ENCODE measurements at places on chromosomes 5 and 9. TPM values are rescaled to one million over a fixed set of nuclear protein-coding genes. Genes with fewer than 3 reads are reported as not detected.

The CCL19 gene
- total RNA-seq: not detected

The ACSL6 gene
- total RNA-seq: 1.7 TPM

The SLC4A9 gene
- not detected for total RNA-seq

GRCh38 chr9:27151693-27152404 lies 42.8 kb downstream of the TEK start:
- no peaks in the 10 kb centered on the region for H3K36me3 ChIP-seq
- no peak overlapping the region for H3K27ac ChIP-seq
- no peaks in the 10 kb centered on the region for H3K4me1 ChIP-seq
- no peak for DNase-seq

GRCh38 chr9:71826279-71826678 lies 58.0 kb upstream of the CEMIP2 start:
- no peak overlapping the region for H3K4me3 ChIP-seq
- no peaks in the 10 kb centered on the region for H3K27me3 ChIP-seq
- H3K36me3 ChIP-seq: no peaks in the 10 kb centered on the region
- peaks cover 11% of the 10 kb centered on the region for H3K4me1 ChIP-seq

DNA sequence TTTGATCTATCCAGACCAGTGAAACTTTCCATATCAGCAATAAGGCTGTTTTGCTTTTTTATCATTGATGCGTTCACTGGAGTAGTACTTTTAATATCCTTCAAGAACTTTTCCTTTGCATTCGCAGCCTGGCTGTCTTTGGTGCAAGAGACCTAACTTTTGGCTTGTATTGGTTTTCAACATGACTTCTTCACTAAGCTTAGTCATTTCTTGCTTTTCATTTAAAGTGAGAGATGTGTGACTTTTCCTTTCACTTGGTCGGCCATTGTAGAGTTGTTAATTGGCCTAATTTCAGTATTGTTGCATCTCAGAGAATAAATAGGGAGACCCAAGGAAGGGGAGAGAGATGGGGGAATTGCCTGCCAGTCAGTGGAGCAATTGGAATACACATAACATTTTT lies 26.4 kb upstream of the CMYA5 start:
- DNase-seq: no peak
- H3K27ac ChIP-seq: no peak overlapping the region
- peaks cover 28% of the 10 kb centered on the region for H3K36me3 ChIP-seq
- no peak overlapping the region for H3K4me3 ChIP-seq
- H3K27me3 ChIP-seq: no peaks in the 10 kb centered on the region
- H3K4me1 ChIP-seq: peaks cover 9% of the 10 kb centered on the region

DNA sequence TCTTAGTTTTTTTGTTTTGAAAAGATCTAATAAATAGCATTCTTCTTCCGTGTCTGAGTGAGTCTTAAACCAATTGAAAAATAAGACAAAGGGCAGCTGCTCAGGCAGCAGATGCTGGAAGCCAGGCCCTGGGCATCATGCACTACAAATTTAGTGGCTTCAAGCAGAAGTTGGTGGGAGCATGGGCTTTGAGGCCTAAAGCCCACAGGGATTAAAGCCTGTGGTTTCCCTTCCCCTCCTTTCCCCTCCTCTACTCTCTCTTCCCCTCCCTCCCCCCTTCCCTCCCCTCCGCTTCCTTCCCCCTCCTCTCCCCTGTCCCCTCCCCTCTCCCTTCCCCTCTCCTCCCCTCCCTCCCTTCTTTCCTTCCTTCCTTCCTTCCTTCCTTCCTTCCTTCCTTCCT lies 20.1 kb upstream of the KIF4B start:
- no peaks in the 10 kb centered on the region for H3K27me3 ChIP-seq
- no peaks in the 10 kb centered on the region for H3K4me1 ChIP-seq
- no peak for DNase-seq
- H3K36me3 ChIP-seq: no peaks in the 10 kb centered on the region

DNA sequence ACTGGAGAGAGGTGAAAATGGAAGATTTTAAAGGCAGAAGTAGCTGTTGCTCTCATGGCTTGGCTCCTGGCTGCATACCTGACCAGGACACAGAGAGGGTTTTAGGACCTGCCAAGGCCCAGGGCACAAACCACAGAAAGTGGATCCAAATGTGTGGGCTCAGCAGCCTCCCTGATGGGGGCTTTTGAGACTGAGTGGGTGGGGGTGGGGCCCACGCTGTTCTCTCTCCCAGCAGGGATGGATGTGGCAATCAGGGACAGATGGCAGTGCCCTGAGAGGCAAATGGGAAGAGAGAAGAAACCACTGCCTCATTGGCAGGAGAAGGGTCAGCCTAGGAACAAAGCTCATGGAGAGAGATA lies 34.9 kb upstream of the TIFAB start:
- H3K27me3 ChIP-seq: peaks cover 74% of the 10 kb centered on the region
- no peak for DNase-seq
- peaks cover 42% of the 10 kb centered on the region for H3K4me1 ChIP-seq
- no peak overlapping the region for H3K4me3 ChIP-seq
- no peak overlapping the region for H3K27ac ChIP-seq
- no peaks in the 10 kb centered on the region for H3K36me3 ChIP-seq

DNA sequence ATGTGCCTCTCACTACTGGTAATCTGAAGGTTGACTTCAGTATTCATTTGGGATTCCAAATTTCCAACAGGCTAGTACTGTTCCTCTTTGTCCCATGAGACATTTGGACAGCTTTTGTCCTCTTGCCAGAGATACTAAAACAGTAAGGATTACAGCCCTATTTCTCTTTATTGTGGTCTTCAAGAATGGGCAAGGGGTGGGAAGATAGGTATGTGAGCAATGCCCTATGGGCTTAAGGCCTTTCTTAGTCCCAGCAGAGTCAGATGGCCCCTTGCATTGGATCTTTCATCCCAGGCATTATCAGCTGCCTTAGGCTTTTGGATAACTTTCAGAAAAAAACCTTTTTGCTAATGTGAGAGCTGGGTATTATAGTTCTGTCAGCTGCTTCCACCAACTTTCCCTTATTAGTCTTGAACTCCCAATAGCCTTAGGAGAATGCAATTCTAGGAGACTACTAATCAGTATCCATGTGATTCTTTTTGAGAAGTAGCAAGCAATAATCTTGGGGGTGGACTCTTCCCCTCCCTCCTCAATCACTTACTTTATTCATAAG lies 361.1 kb upstream of the NUDT12 start:
- no peak overlapping the region for H3K27ac ChIP-seq
- no peak overlapping the region for H3K4me3 ChIP-seq
- H3K4me1 ChIP-seq: peaks cover 9% of the 10 kb centered on the region
- no peak for DNase-seq
- no peaks in the 10 kb centered on the region for H3K36me3 ChIP-seq

DNA sequence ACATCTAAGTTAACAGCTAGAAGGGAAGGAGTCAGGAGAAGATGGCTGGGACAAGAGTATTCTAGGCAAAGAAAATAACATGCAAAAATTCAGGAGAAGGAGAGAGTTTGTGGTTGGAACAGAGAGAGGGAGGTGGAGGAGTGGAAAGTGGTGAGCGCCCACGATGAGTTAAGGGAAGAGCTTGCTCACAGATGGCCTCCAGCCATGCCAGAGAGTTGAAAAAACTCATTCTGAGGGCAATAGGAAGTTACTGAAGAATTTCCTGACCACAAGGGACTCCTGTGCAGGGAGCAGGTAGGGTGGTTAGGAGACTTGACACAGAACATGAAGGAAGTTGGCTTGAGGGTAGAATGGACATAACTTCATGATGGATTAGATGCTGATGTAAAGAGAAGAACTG lies 159.7 kb downstream of the DOCK2 start:
- H3K4me1 ChIP-seq: no peaks in the 10 kb centered on the region
- no peaks in the 10 kb centered on the region for H3K36me3 ChIP-seq
- H3K27me3 ChIP-seq: peaks cover 11% of the 10 kb centered on the region
- no peak overlapping the region for H3K27ac ChIP-seq
- no peak overlapping the region for H3K4me3 ChIP-seq

DNA sequence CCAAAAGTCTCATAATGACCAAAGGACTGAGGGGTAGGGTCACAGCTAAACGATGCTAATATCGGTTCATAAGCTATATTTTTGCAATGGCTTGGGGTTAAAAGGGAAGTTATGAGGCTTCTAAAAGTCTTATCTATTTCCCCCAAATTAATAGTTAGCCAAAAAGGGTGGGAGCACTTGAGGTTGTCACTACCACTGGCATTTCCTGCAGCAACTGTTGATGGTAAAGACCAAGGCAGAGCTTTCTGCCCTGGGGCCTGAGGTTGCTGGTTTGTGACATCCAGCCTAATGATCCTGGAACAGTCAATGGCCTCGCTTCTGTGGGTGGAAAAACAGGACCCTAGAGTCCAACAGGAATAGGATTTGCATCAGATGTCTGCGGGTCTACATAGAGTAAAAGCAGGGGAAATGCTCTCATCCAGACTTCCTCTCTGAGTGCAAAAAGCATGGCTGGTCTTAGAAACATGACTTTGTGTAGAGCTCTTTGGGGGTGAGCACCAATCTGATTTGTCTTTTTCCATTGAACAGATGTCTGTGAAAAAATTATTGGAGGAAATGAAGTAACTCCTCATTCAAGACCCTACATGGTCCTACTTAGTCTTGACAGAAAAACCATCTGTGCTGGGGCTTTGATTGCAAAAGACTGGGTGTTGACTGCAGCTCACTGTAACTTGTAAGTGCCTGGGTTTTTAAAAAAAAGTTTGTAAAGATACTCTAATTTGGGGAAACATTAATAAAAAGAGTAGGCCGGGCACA lies 2.7 kb downstream of the GZMA start:
- H3K4me3 ChIP-seq: no peak overlapping the region
- H3K4me1 ChIP-seq: peaks cover 14% of the 10 kb centered on the region
- H3K27ac ChIP-seq: no peak overlapping the region
- no peaks in the 10 kb centered on the region for H3K27me3 ChIP-seq

DNA sequence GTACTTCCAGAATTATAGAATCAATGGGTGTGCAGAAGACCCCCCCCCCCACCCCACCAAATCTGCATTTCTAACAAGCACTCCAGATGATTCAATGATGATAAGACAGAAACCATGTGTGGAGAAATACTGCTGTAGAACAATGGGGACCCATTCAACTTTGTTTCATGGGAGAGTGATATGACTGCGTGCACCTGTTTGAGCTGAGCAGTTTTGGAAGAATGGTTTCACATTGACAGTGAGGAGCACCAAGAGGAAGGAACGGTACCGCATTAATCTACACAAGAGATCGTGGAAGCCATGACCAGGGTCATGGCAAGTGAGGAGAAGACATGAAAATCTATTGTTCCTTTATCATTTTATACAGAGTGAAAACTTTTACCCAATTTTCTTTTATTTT lies 202.7 kb downstream of the CD180 start:
- no peak for DNase-seq
- no peaks in the 10 kb centered on the region for H3K27me3 ChIP-seq
- no peak overlapping the region for H3K4me3 ChIP-seq
- peaks cover 9% of the 10 kb centered on the region for H3K4me1 ChIP-seq

DNA sequence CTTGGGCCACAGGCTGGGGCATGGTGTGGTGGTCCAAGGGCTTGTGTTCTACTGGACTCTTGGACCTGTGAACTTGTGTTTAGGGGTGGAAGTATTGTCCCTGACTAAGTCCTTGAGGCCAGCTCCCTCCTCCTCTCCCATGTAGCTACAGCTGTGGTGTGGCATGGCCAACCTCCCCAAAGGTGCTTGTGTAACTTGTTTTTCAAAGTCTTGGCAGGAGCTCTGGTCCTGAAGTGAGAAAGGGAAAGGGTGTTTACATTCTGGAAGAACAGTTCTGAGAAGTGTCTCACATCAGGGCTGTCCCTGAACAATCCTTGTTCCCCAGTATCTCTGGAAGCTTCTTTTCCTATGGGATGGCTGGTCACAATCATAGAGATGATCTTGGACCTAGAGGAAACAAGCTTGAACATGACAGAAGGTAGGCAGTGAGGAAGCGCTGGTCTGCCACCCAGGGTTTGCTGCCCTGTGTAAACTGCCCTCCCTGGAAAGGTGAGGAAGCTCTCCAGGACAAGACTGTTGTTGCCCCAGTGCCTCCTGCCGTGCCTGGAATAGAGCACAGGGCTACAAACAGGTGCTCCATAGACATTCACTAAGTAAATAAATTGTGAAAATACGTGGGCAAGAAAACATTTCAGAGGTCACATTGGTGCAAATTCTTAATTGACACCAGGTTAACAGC lies 64.6 kb upstream of the KLF9 start:
- H3K4me1 ChIP-seq: peaks cover 16% of the 10 kb centered on the region
- no peak for DNase-seq
- H3K4me3 ChIP-seq: no peak overlapping the region
- peaks cover 14% of the 10 kb centered on the region for H3K27me3 ChIP-seq

DNA sequence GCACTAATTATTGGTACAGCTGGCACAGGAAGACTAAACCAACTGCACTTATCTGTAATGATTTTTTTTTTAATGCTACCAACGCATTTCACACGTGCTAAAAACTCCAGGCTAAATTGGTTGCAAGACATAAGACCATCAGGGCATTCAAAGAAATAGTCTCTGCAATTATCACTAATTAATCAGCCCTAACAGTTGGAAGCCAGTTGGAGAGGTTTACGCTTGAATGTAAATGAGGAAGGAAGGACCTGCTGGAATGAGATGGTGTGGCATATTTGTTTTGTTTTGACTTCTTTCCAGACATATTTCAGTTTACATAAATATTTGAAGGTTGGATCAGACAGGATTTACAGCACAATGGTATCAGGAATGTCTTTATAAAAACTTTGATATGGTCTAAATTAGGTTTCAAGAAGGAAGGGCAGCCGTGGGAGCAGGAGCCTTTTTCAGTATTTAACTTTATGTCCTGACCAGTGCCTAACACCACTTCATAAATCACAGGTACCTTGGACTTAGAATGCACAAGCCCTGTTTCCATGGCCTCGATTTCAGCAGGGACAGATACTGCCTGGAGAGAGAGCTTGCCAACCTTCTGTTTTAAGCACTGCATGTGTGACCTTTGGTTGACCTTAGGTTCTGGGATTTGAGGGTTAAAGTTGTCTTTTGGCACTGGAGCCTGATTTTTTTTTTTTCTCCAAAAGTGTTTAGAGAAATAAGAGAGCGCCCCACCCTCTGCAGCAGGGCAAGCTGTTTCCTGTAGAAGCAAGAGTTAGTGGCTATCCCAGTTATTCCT lies 199.8 kb upstream of the MAP3K1 start:
- H3K4me3 ChIP-seq: no peak overlapping the region
- peaks cover 9% of the 10 kb centered on the region for H3K36me3 ChIP-seq
- peaks cover 10% of the 10 kb centered on the region for H3K4me1 ChIP-seq
- H3K27me3 ChIP-seq: no peaks in the 10 kb centered on the region

- no peak overlapping the region for H3K4me3 ChIP-seq
- no peaks in the 10 kb centered on the region for H3K36me3 ChIP-seq
- DNase-seq: no peak
- H3K27ac ChIP-seq: no peak overlapping the region
- peaks cover 4% of the 10 kb centered on the region for H3K4me1 ChIP-seq
- no peaks in the 10 kb centered on the region for H3K27me3 ChIP-seq
Measured at GRCh38 chr9:127305838-127306226, 41.3 kb downstream of the GARNL3 start.

GRCh38 chr5:67453111-67453905 lies 256.7 kb upstream of the CD180 start:
- no peak overlapping the region for H3K4me3 ChIP-seq
- H3K27me3 ChIP-seq: no peaks in the 10 kb centered on the region
- no peak overlapping the region for H3K27ac ChIP-seq
- peaks cover 3% of the 10 kb centered on the region for H3K4me1 ChIP-seq

GRCh38 chr9:124428751-124429529 lies 13.7 kb upstream of the PSMB7 start:
- no peak overlapping the region for H3K27ac ChIP-seq
- H3K27me3 ChIP-seq: peaks cover 8% of the 10 kb centered on the region
- DNase-seq: no peak
- H3K36me3 ChIP-seq: no peaks in the 10 kb centered on the region
